Cortex of kidney (tissue), 1 donor: ENCODE measurements at places on chromosomes 2 and 18.

GRCh38 chr2:84373391-84373790 lies 85.7 kb downstream of the SUCLG1 start:
- no peak for DNase-seq

GRCh38 chr18:2914185-2914880 lies 67.5 kb downstream of the EMILIN2 start:
- DNase-seq, result no peak

GRCh38 chr2:235146871-235147565 lies 195.2 kb downstream of the SH3BP4 start:
- no peak for DNase-seq

GRCh38 chr18:43471873-43472272 lies 194.6 kb upstream of the SYT4 start:
- DNase-seq, result no peak

GRCh38 chr2:189522435-189523151 lies 58.0 kb downstream of the SLC40A1 start:
- no peak for DNase-seq

- DNase-seq, result no peak
Measured at GRCh38 chr2:157905092-157905491, 29.0 kb upstream of the ACVR1 start.

DNA sequence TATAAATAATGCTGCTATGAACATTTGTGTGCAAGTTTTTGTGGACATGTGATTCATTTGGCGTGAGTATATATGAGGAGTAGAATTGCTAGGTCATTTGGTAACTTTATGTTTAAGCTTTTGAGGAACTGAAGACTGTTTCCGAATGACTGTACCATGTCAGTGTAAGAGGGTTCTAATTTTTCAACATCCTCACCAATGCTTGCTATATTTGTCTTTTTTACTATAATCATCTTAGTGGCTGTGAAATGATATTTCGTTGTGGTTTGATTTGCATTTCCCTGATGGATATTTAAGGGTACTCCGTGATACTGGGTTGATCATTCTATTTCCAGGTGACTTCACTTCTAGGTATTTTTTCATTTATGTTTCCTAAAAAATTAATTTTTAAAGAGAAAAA lies 241.1 kb downstream of the BCL2 start:
- DNase-seq, result no peak

DNA sequence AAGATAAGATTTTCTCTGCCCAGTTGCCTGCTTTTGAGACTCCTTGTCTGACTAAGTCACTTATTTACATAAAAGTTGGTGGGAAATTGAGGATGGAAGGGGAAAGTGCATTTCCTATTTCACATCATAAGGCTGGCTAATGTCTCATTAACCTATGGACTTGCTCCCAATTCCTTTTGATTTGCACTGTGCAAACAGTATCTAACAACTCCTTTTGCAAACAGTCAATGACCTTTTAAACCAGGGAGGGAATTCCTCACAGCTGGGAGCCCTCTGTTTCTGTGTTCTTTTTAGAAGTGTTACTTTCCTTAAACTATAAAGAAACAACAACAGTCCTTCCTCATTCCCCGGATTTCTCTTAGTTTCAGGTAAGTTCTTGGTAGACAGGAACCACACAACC lies 272.8 kb downstream of the RND3 start:
- DNase-seq, result no peak

GRCh38 chr18:74175658-74176057 lies 27.3 kb downstream of the TIMM21 start:
- DNase-seq, result no peak

GRCh38 chr18:67199993-67200617 lies 316.4 kb downstream of the DSEL start:
- no peak for DNase-seq

- no peak for DNase-seq
Measured at GRCh38 chr2:20451000-20451290, 4.1 kb downstream of the RHOB start.

GRCh38 chr2:67936969-67937368 lies 125.8 kb downstream of the C1D start:
- no peak for DNase-seq

- DNase-seq, result no peak
Measured at GRCh38 chr2:42614838-42615237, 46.4 kb downstream of the MTA3 start.

DNA sequence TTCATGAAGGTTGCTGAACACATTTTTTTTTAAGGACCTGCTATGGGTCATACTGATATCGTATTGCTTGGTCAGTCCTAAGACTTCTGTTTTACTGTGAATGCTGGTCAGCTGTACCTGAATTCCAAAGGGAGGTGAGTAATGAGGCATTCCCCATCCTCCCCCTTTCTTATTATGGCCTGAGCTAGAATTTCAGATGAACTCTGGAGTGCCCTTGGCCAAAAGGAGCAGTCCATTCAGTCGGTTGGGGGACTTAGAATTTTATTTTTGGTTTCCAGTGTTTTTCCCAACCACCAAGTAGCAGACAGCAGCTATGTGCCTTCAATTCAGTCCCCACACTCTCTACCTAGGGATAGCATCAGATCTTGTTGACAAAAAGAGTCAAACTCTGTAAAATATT lies 26.9 kb upstream of the PDCL3 start:
- DNase-seq, result no peak

GRCh38 chr2:191748528-191749180 lies 70.7 kb downstream of the NABP1 start:
- no peak for DNase-seq
